ENCODE measurements at places on chromosomes 12 and 14.

- no peak for DNase-seq
Observed at GRCh38 chr12:106234449-106234848, 13.4 kb downstream of the CKAP4 start.

DNA sequence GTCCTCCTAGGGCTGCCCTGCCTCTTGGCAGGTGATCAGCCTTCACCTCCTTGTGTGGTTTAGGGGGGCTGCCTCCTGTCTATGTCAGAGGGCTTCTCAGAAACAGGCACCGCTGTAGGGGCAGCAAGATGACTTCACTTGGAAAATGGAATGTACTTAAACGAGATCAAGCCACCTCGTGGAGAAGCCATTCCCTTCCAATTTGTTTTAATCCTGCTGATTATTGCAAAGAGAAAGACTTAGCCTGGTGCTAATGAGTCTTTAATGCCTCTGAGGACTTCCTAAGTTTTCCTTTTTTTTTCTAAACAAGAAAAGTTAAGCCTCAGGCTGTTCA, 62.3 kb upstream of the RFLNA start:
- no peak for DNase-seq

DNA sequence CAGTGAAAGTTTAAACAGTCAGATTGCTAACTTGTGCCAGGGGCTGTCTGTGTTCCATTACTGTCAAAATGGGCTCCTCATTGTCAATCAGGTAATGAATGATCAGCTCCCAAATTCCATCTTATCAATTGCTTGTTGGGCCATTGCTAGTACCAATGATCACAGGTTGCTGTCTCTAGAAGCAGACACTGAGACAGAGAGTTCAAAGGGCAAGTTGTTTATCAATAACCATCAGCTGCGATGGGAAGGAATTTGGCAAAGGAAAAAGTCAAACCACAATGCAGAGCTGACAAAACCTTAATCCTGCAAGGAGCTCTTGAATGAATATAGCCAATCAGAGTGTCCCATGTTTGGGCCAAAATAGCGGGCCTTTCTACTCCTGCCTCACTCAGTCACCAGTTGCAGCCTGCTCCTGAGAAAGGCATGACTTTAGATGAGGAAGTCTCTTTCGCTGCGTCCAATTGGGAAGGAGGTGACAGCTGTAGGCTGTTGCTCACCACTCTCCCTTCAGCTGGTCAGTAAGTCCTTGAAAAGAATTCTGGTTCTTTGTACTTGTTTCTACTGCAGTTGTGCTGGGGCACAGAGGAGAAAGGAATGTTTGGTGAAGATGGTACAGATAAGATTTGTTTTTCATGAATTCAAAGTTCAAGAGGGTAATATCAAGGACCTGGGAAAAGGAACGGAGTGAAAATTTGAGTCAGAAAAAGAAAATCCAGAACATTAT, 179.2 kb upstream of the PDE3A start:
- DNase-seq = no peak

GRCh38 chr12:62684570-62685295, 218.1 kb downstream of the MON2 start:
- DNase-seq = no peak

DNA sequence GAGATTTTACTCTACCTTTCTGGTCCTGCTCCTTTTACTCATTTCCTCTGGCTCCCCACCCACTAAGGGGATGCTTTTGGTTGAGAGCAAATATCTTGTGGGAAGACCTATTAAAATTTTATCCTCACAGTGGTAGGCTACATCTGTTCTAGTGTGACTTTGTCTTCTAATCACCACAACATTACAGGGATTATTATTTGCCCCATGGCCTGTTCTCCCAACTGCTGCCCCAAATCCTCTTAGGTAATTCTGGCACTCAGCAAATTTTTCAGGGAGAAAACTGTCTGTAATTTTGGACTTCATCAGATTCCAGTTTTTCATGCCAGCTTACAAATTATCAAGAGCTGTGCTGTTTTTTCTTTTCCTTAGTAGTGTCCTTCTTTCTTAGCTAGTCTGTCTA, 172.3 kb downstream of the GPHN start:
- no peak for DNase-seq

GRCh38 chr12:7832059-7832696, 40.5 kb downstream of the SLC2A14 start:
- peak; percentile 6 for DNase-seq

GRCh38 chr12:71158361-71158882, 623 bp upstream of the TSPAN8 start:
- DNase-seq = peak; percentile 78

DNA sequence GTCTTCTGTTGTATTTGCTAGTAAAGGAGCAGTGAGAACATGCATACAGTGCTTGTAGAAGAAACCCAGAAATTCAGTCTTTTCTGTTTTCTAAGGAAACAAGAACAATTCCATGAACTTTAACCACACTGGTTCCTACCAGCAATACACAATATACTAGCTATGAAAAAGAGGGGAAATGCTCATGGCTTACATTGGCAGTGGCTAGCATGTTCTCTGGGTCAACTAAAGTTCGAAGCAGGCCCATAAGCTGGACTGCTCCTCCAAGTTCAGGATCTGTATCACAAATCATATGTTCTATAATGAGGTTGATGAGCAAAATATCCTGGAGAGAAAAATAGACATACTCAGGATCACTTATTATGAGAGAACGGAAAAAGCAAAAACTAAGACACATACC, 37.1 kb downstream of the PPP4R3A start:
- no peak for DNase-seq

GRCh38 chr12:14256121-14256520, 109.4 kb upstream of the ATF7IP start:
- no peak for DNase-seq

DNA sequence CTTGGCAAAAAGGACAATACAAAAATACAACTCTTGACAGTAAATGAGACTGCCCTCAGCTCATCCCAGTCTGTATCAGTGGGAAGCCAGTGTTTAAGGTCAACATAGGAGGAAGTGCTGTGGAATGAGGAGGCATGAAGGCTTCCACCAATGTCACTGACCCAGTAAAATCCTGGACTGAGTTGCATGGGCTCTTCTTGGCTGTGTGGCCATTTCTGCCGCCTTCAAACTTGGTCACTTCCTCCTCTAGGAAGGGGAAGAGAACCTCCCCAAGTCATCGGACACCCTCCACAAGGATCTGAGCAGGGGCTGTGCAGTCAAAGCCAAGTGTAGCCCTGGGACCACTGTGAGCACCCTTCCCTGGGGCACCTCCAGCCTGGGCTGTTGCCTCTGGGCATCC, 11.9 kb downstream of the GPR68 start:
- no peak for DNase-seq

GRCh38 chr12:69415471-69416275, 54.5 kb upstream of the FRS2 start:
- DNase-seq = peak; percentile 1

GRCh38 chr14:100290607-100291304, 15.5 kb downstream of the SLC25A29 start:
- no peak for DNase-seq

DNA sequence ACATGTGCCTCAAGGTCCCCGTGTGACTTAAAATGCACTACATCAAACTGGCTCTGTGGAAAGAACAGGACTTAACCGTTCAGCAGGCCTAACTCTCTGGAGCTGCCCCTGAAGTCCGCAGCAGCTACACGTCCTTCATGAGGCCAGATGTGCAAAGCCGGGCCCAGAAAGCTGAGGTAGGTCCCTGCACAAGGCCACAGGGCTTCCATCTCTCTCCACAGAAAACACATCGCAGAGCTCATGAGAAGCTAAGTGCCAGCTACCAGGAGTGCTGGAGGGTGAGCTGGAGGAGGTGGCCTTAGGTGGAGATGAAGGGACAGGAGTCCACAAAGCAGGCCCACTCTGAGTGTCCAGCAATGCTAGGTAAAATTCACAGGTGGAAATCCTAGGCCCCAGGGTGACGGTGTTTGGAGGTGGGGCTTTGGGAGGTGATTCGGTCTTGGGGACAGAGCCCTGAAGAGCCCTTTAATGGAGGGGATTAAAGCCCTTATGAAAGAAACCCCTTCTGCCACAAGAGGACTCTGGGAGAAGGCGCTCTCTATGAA, 52.4 kb downstream of the VCPKMT start:
- no peak for DNase-seq

DNA sequence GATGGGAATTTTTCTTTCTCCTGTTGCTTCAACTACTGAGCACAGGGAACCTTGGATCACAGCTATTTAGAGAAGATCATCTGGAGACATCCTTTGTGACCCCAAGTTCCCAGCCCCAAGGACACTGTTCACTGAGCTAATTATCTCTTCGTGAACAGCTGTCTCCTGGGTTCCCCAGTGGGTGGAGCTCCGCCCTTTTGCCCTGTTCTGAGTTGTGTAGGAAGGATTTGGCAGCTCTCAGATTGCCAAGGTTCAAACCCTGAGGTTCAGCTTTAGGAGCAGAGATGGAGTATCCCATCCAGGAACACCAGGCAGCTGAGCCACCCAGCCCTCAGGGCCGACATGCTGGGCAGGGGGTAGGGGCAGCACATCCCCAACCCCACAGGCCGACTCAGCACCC, 32.0 kb downstream of the NGB start:
- DNase-seq = no peak

GRCh38 chr12:6250343-6250742, 50.1 kb downstream of the CD9 start:
- no peak for DNase-seq

- DNase-seq = no peak
Observed at GRCh38 chr12:105706973-105707334, 376.5 kb downstream of the C12orf75 start.

DNA sequence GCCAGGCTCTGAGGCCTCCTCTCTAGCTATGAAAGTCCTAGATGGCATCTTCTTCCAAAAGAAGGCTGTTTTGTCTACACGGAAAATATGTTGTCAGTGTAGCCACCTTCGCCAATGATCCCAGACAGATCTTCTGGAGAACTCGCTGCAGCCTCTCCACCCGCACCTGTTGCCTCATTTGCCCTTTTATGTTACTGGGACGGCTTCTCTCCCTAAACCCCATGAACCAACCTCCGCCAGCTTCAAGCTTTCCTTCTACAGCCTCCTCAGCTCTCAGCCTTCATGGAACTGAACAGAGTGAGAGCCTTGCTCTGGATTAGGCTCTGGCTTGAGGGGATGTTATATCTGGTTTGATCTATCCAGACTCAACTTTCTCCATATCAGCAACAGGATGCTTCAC, 10.8 kb downstream of the P2RX2 start:
- no peak for DNase-seq

DNA sequence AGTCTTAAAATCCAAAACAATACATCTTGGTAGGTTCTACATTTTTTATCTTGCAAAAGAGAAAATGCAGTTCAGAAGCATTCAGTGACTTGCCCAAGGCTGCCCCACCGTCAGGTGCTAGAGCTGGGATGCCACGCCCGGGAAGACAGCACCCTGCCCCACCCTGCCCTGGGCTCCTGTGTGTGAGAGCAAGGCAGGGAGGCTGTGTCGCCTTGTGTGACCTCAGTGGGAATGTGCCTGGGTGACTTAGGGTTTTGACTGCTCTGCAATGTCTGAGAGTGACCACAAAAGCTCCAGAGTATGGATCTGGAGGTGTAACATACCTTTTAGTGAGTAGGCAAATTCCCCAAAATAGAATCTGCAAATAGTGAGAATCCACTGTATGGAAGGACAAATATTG, 60.0 kb downstream of the AACS start:
- DNase-seq = no peak

- DNase-seq = peak; percentile 27
Observed at GRCh38 chr12:4320497-4320852, 538 bp upstream of the TIGAR start.

GRCh38 chr12:6570264-6570887, 2.3 kb upstream of the NOP2 start:
- peak; percentile 48 for DNase-seq

- no peak for DNase-seq
Observed at GRCh38 chr12:64876388-64877071, 52.1 kb downstream of the TBC1D30 start.

DNA sequence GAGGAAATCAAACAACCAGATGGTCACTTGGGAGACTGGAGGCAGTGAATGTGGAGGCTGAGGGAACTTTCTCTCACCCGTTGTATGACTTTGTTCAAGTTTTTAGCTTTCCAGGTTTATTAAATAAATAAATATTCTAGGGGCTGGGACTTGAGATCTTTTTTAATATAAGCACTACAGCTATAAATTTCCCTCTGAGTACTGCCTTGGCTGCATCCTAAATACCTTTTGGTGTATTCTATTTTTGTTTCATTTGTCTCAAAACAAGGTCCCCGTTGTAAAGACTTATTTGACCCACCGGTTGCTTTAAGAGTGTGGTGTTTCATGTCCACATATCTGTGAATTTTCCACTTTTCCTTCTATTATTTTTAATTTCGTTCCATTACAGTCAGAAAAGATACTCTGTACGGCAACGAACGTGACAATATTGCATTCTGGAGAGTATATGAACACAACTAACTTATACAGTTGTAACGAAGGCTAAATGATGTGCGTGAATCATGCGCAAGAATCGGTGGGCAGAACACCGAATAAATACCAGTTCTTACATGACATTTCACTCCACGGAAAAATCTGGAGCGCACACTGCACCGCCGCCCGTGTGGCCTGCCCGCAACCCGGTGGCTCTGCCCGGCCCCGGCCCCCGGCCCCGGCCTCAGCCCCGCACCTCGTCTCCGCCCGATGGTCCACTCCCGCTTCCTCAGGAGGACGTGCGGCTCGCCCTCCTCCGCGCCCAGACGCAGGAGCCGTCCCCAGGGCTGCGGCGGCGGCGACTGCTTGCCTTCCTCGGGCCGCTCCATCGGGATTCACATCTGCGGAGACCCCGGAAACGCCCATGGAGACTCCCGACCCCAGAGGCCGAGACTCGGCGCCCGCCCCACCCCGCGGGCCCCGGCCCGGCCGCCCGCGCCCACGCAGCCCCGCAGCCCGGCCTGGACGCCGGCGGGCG, 602 bp downstream of the CHFR start:
- peak; percentile 35 for DNase-seq

DNA sequence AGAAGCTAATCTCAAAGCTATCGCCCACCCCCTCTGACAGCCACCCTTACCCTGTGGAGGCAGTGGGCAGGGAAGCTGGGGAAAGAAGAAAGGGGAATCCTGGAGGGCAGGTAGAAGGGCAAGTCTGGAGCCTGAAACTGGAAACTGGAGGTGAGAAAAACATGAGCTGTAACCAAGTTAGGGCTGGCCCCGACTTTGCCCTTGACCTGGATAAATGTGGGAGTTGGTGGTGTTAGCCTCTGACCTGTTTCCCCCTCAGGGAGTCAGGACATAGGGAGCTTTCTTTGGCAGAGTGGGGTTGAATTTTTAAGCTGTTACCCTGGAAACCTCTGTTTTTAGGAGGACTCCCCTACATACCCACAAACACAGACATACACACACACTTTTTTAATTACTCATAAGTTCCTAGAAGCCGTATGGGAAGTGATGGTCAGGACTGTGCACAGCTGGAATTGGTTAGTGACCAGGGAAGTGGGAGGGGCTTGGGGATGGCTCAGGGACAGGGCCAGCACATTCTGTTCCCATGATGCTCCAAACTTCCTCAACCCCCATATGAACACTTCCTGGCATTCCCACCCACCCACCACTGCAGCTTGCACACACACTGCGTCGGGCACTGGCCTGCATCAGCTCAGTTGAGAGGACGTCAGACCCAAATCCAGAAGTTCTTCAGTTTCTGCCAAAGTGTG, 5.0 kb upstream of the MMP19 start:
- no peak for DNase-seq

GRCh38 chr12:100437038-100437841, 36.4 kb upstream of the NR1H4 start:
- no peak for DNase-seq
